ENCODE measurements at places on chromosomes 4 and X.

GRCh38 chrX:150364347-150365050 lies 1.4 kb downstream of the MAMLD1 start:
- DNase-seq, result no peak

- DNase-seq, result no peak
These were observed 9.7 kb downstream of the PTCHD1 start for GRCh38 chrX:23344238-23344903.

DNA sequence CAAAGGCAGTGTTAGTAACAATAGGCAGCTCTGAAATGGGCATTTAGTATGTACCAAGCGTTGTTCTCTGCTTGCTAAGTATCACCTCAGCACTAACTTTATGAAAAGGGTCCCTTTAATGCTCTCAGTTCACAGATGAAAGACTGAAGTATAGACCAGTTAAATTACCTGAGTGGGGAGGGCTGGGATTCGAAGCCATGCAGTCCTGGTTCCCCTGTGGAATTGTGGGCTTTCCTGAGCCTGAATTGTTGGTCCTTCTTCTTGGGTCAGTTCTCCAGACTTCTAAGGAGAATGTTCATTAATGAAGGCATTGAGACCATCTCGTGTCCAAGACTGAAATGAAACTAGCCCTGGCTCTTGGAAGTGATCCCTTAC lies 7.7 kb upstream of the PRDM8 start:
- DNase-seq, result no peak

DNA sequence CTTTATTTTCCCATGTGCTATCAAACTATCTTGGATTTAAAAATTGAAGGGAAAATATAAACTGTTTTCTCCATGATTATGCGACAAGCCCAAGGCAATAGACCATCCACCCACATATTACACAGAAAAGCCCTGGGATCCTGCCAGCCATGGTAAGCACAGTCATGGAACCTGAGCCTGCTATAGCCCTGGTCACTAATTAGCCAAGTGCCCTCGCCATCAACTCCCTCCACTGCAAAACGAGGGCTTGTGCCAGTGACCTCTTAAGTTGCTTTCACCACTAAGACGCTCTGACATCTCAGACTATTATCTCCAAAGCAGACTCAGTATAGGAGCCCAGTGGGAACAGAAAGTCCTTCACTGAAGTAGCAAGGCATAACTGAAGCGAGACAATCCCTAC lies 69.2 kb downstream of the NLGN4X start:
- no peak for DNase-seq

DNA sequence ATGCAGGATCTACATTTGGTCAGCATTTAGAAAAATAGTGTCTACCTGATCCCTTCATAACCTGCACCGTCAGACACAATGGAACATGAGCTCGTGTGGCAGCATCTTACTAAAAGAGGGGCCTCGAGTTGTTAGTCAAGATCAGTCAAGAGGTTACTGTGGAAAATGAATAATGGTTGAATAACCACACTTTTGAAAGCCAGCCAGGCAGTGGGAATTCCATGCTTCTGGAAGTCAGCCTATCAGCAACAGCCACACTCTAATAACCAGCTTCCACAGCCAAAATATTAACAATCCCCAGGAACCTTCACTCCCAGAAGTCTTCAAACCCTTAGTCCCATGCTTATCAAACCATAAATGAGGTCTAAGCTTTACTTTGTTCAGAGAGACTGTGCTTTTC lies 234.3 kb downstream of the HS3ST1 start:
- no peak for DNase-seq

GRCh38 chr4:3411676-3412075 lies 30.1 kb upstream of the HGFAC start:
- no peak for DNase-seq

- DNase-seq, result no peak
These were observed 135.4 kb upstream of the GNPDA2 start for GRCh38 chr4:44861756-44862155.

DNA sequence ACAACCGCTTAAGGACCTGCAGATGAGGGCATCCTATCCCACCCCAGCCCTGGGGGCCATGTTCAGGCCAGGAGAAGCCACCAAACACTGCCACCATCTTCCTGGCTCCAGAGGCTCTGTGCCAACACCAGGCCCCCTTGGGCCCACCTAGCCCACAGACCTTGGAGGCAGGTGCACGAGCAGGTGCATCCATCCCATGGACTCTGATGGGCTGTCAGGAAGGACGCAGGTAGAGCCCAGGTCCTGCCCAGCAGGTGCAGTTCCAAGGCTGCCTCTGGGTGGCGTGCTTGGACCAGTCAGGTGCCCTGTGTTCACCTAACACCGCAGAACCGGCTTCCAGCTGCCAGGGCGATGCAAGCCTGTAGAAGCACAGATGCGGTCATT lies 22.8 kb upstream of the PDE6B start:
- peak; percentile 30 for DNase-seq

- DNase-seq, result no peak
These were observed 241.0 kb upstream of the RASGEF1B start for GRCh38 chr4:81712714-81713113.

GRCh38 chr4:184292877-184293276 lies 75.2 kb upstream of the ENPP6 start:
- DNase-seq, result no peak

DNA sequence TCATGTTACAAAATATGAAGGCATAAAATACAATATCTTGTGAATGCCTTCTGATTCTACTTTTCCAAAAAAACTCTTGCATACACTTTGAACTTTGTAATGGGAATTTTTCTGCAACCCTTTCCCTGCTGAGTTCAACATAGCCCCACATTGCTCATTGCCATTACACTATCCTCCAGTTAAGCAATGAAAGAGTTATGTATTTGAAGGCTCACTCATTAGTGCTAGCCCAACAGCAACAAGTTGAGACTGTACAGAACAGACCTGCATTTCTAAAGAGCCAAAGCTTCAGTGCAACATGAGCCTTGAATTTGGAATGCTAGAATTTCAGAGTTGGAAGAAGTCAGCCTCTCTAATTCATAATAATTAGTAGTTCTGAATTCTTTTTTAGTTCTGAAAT lies 44.4 kb upstream of the STAG2 start:
- no peak for DNase-seq

DNA sequence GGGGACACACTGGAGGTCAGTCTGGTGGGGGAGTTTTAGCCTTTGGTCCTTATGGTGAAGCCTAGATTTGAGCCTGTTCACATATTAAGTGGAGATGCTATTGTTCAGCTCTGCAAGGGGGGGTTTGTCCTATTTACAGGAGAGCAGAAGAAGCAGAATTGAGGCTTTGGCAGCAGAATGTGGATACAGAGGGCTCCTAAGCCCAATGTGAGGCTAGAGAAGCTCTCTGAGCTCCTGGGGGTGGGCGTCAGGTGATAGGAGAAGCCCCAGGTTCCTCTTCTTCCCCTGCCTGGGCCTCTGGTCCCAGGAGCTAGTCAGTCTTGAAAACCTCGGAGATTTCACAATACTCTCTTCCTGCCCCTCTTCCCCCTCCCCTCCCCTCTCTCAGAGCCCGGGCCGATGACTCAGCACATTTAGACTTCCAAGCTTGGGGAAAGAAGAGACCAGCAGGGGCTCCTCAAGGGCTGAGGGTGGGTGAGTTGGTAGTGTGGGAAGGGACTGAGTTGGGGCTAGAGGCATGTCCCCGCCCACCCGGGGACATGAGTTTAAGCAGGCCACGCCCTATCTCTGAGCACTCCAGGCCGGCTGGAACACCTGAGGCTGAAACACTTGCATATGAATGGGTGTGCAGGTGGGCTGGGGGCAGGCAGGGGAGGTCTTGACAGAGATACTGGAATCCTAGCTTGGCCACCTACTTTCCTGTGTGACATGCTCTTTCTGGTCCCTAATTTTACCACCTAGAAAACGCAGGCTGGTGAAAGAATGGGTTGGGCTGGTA lies 3.4 kb downstream of the TFE3 start:
- peak; percentile 27 for DNase-seq

GRCh38 chr4:169659716-169660670 lies 39.6 kb downstream of the CLCN3 start:
- DNase-seq, result peak; percentile 38

DNA sequence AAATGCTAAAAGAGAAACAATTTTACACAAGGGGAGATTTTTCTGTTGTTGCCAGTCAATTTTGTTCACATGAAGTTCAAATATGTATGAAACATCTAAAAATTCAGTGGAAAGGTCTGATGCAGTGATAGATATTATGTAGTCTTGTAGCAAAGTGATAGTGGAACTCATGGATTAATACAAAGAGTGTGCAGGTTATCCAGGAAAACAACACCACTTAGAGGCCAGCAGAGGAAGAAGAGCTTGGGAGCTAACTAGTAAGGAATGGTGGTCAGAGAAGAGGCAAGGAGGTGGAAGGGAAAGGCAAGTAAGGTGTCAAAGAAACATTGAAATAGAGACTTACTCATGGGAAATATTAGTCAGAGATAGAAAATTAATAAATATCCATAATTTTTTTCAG lies 395.6 kb downstream of the MAPK10 start:
- DNase-seq, result no peak

GRCh38 chr4:178976861-178977260 lies 1534.6 kb upstream of the AGA start:
- no peak for DNase-seq

DNA sequence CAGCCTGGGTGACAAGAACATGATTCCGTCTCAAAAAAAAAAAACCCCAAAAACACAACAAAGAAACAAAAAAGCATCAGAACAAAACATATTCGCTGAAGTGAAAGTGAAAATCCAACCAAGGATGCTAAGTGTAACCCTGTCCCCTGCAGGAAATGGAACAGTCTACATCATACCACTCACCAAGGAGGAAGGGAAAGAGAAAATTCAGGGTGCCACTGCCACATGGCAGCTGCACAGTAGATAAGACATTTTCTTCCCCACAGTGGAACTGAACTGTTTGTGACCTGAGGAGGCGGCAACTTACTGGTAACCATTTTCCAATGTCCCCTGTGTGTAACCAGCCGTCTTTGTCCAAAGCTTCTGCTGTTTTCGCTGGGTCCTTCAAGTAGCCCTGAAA lies 28.2 kb upstream of the CENPU start:
- no peak for DNase-seq

Data from activated T-helper 9 cell treated with anti-CD3 and anti-CD28 coated beads, Interleukin-2, amount 50 U/mL, for 16 hours (primary cell).